ENCODE measurements at places on chromosomes 2 and 18.

DNA sequence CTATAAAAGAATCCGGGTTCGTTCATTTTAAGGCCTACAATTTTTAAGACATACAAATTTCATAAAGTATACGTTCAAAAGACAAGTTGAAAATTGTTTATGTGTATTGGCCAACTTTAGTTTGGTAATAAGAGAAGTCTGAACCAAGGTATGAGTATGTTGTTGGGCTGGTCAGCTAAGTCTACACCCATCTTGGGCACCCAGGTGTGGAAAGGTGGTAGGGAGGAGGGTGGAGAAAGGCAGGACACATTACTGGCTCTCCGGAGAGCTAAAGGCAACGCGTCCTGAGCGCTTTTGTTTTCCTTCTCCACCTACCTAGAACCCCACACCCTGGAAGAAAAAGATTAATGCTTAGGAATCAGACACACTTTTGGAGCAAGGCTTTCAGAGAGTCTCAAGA is 899 bp upstream of the PELI1 start:
- no peak for DNase-seq

GRCh38 chr2:207914716-207915115 is 110.6 kb downstream of the PLEKHM3 start:
- DNase-seq = no peak

- no peak for DNase-seq
Measured at GRCh38 chr2:158633261-158633660, 161.9 kb upstream of the DAPL1 start.

GRCh38 chr2:220684099-220684498 is 888.0 kb downstream of the EPHA4 start:
- no peak for DNase-seq

DNA sequence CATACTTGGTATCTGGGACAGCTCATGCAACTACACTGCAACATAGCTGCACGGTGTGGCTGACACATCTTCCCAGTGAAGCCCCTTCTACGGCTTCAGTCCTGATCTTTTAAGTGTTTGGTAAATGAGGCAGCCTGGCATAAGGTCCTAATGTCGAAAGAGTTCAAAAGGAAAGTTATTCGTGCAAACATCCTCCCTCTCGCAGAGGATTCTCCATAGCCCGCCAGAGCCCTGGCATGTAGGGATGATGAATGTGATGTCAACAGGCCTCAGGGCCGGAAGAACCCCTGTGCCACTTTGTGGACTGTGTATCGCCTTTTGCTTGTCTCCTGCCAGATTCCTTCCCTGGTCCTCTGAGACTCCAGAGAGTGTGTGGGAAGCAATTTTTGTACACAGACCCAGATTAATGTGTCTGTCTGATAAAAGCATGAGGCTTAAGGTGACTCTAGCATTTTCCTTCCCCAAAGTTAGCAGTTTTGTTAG is 88.5 kb downstream of the SOCS6 start:
- DNase-seq = no peak

GRCh38 chr18:55552526-55553189 is 35.3 kb downstream of the TCF4 start:
- DNase-seq = peak; percentile 91

GRCh38 chr2:240198226-240198625 is 57.8 kb upstream of the OTOS start:
- DNase-seq = no peak
